Ammon's horn (tissue), 1 donor: ENCODE measurements at places on chromosomes 4 and X.

DNA sequence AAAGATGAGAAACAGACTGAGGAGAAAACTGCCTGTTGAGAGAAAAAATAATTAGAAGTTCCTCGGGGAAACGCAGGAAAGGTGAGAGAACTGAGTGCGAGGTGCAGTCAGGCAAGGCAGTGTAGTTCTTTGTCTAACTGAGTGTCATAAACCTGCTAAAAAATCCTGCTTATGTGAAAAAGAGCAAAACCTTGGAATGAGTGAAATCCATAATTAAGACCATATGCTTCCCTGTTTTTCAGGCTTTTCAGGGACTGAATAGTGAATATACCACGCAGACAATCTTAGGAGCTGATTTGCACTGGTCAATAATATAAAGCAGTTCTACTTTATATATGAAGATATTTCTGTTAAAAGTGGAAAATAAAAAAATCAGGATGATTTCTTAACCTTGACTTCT, 104.9 kb downstream of the RASGEF1B start:
- DNase-seq = no peak

DNA sequence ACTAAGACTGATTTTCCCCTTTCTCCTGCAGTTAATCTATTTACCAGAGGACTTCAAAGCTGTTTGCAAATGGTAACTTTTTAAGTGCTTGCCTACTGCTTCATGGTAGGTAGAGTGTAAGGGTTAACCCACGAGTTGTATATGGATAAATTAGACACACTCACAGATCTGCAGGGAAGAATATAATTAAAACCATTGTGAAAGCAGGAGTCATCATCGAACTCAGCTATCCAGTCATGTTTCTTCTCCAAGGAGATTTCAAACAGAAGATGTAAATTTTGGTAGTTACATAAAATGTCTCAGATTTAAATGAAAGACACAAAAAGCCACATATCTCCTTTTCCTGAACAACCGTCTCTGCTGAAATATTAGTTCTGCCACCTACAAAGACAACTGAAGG, 549 bp upstream of the XG start:
- no peak for DNase-seq

DNA sequence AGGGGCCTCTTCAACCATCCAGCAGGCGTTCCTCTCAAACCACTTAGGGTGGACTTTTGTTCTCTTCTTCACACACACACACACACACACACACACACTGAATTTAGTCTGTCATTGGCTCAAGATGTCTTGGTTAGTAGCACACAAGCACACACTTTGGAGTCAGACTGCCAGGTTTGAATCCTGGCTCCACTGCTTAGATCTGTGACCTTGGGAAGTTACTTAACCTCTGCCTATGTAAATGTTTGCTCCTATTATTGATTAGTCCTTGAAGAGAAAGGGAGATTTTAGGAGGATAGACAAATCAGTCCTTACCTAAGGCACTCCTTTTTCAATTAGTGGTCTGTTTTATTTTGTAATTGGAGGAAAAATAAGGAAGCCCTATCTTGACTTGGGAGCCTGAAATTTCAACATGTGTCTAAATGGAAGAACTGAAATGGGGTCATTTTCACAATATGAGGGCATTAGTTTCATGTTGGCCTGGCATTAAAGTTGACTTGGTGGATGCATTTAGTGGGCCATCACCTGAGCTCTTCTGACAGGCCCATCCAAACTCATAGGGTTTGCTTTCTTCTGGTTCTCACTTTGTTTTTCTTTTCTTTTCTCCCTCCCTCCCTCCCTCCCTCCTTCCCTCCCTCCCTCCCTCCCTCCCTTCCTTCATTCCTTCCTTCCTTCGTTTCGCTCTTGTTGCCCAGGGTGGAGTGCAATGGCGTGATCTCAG, 13.3 kb upstream of the TMEM131L start:
- DNase-seq = no peak

DNA sequence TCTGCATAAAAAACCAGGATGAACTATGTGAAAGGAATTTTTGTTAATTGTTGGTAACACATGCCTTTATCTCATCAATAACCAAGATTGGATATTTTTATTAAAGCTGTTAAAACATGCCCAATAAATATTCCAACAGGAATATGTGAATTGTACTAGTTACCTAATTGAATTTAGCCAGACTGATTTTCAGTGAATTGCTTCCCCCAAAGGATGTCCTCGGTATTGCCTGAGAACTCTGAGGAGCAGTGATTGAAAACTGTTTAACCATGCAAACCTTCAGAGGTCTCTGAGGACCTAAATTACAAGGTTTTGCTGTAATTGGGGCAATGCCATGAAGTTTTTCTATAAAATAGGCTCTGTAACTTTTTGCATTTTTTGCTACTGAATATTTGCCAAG, 66.6 kb downstream of the BLTP1 start:
- no peak for DNase-seq

DNA sequence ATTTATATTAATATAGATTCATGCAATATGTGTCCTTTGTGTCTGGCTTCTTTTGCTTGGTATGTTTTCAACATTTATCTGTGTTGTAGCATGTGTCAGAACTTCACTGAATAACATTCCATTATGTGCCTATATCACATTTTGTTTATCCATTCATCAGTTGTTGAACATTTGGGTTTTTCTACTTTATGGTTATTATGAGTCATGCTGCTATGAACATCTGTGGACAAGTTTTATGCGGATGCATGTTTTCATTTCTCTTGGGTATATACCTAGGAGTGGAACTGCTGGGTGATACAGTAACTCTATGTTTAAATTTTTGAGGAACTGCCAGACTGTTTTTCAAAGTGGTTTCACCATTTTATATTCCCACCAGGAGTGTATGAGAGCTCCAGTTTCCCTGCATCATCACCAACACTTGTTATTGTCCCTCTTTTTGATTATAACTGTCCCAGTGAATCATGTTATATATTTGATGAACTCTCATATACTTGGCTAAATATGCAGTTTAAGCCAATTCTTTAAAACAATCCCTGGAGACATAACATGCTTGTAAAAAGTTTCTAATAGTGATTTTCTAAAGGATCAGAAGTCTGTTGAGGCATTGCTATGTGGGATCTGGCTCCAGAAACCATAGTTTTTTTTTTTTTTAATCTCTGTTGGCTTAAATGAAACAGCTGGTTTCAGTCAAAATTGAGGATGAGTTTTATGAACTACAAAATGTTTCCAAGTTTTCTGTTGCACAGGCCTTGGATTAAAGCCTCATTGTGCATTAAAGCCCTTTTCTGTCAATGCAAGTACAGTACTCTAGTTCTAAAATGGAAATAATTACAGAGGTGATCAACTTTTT, 21.6 kb upstream of the REPS2 start:
- no peak for DNase-seq

DNA sequence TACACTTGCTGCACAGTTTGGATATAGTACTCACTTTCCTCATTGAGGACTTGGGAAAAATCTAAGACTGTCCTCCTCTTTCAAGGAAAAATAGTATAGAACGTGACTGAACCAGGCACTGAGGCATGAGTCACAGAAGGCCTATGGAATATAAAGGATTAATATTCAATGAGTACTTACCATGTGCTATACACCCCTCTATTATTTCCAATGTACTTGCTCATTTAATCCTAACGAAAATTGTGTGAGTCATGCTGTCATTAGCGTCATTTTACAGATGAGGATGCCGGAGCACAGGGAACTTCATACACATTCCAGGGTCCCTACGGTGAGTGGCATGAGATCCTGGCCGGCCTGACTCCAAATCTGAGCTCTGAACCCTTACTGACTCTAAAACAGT, 2136.2 kb upstream of the TENM3 start:
- no peak for DNase-seq

- DNase-seq = no peak
These were observed 1.4 kb downstream of the NDNF start for GRCh38 chr4:121070696-121071639.
